Left renal cortex interstitium (tissue), 4 donors: ENCODE measurements at places on chromosomes 12 and 14. TPM values are rescaled to one million over a fixed set of nuclear protein-coding genes. Genes with fewer than 3 reads are reported as not detected.

Gene AKAP6
- polyA plus RNA-seq: 1.8 TPM

Gene TTC9
- polyA plus RNA-seq: 3.8 TPM

Gene MYF5
- not detected for polyA plus RNA-seq

Gene PLEK2
- polyA plus RNA-seq: 4.0 TPM

Gene SMCO2
- 0.76 TPM for polyA plus RNA-seq

Gene KRT5
- 1.0 TPM for polyA plus RNA-seq
